Right cardiac atrium (tissue), 5 donors: ENCODE measurements at places on chromosomes 4 and X. TPM values are rescaled to one million over a fixed set of nuclear protein-coding genes. Genes with fewer than 3 reads are reported as not detected.

DNA sequence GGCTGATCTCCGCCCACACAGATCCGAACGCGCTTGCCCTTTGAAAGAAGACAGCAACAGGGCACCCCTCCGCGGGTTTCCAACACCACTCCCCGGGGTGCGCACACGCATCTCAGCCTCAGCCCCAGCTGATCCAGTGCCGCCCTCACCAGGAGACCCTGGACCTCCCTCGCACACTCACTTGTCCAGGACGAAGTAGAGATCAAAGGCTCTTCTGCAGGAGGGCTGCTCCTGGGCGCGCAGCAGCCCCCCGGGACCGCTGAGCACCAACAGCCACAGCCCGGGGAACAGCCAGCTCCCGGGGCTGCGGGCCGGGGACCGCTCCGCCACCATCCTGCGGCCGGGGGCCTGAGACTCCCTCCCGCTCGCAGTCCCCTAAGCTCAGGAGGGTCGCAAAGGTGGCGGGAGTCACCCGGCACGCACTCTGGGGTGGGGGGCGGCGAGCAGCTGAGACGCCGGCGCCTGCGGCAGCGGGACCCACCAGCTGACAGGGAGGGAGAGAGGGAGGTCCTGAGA, 743 bp downstream of the ANTXR2 start:
- peak; percentile 43 for DNase-seq

DNA sequence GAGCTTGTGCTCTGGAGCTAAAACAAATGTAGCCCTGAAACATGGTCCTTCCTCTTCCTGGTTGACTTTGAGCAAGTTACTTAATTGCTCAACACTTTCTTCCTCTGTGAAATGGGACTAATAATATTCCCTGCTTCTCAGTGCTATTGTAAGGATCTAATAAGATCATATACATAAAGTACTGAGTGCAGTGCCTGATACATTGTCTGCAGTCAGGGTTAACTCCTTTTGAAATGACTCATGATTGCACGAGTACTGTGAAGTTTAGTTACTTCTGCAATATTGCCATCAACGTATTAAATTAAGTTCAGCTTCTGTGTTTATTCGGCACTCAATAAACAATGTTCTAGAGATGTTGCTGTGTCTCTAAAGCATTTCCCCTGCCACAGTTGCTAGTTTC, 91.8 kb upstream of the HPRT1 start:
- DNase-seq, result no peak

GRCh38 chr4:1026115-1026514, 14.7 kb downstream of the FGFRL1 start:
- DNase-seq, result no peak

DNA sequence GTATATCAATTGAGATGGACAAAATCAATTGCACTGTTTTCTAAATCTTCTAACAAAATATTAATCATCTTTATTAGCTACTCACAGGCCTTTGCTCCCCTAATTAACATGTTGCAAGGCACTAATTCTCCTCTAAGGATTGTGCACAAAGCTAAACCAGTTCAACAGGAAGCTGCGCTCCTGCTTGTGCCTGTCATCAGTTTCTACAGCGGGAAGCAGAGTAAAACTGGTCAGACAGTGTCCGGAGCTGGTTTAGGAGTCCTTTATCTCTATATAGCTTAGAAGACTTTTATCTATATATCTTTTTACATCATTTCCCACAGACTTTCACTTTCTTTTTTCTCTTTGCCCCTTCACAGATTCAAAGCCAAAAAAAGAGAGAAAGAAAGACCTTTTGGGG, 79.1 kb downstream of the ELOVL6 start:
- no peak for DNase-seq

- DNase-seq, result peak; percentile 50
Measured at GRCh38 chr4:87718217-87718835, 68.2 kb downstream of the DMP1 start.

- no peak for DNase-seq
Measured at GRCh38 chr4:183264614-183265013, 55.5 kb downstream of the CLDN22 start.

GRCh38 chr4:185352741-185353140, 43.0 kb downstream of the LRP2BP start:
- DNase-seq, result no peak

GRCh38 chr4:65437102-65437501, 233.2 kb downstream of the EPHA5 start:
- DNase-seq, result no peak

DNA sequence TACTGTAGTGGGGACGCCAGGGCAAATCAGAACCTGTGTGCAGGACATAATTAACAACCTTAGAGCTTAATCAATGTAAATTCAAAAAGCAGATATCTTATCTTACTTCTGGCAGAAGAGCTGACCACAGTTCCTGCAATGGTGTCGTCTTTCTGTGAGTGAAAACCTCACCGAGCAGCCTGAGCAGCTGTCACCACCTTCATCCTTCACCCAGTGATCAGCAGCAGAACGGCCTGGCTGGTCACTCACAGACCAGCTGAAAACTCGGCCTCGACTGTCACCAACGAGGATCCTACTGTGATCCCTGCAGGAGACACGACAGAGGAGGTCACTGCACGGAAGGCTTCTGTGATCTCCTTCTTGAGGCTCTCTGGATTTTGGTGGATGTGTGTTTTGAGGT, 94.2 kb downstream of the CDS1 start:
- no peak for DNase-seq

DNA sequence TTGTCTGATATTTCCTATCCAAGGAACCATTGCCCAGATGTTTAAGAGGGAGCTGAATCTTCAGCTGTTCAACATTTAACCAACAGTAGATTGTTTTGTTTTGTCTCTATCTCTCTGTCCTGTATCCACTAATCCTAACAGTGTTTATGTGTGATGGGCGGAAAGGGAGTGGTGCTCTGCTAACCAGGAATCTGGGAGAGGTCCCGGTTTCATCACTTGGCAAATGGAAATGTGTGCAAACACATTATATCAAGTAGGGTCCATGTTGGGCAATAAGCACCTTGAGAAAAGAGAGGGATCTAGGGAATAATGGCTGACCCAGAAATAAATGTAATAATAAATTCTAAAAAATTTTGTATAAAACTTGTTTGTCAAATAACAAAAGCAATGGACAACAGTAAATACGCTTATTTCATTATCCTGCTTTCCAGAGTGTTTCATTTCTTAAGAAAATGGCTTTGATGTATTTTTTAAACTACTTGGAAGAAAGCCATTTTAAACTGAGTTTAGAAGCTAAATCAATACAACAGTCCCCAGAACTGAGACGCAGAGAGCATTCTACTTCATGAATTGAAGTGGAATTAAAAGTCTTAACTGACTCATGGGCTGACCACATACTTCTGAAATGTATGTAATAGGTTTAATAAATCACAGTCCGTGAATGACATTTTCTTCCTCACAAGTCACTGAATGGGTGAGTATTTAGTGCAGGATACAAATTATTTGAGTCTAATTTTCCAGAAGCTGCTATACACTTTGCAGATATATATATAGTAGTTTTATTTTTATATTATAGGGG, 55.8 kb downstream of the EMCN start:
- DNase-seq, result no peak

- DNase-seq, result no peak
Measured at GRCh38 chrX:17495052-17495451, 120.1 kb downstream of the NHS start.

- DNase-seq, result no peak
Measured at GRCh38 chrX:70030301-70030767, 19.4 kb downstream of the AWAT2 start.

- DNase-seq, result peak; percentile 60
Measured at GRCh38 chr4:86935853-86936733, 1.3 kb downstream of the AFF1 start.

- peak; percentile 60 for DNase-seq
Measured at GRCh38 chr4:133150486-133151340, 1.6 kb downstream of the PCDH10 start.

- DNase-seq, result no peak
Measured at GRCh38 chr4:156901871-156902270, 69.7 kb downstream of the PDGFC start.

GRCh38 chrX:38871129-38872029, 70.1 kb downstream of the MID1IP1 start:
- no peak for DNase-seq

- DNase-seq, result no peak
Measured at GRCh38 chr4:187666697-187667494, 328.7 kb upstream of the ZFP42 start.

- DNase-seq, result no peak
Measured at GRCh38 chr4:158835226-158836001, 66.6 kb downstream of the FNIP2 start.

DNA sequence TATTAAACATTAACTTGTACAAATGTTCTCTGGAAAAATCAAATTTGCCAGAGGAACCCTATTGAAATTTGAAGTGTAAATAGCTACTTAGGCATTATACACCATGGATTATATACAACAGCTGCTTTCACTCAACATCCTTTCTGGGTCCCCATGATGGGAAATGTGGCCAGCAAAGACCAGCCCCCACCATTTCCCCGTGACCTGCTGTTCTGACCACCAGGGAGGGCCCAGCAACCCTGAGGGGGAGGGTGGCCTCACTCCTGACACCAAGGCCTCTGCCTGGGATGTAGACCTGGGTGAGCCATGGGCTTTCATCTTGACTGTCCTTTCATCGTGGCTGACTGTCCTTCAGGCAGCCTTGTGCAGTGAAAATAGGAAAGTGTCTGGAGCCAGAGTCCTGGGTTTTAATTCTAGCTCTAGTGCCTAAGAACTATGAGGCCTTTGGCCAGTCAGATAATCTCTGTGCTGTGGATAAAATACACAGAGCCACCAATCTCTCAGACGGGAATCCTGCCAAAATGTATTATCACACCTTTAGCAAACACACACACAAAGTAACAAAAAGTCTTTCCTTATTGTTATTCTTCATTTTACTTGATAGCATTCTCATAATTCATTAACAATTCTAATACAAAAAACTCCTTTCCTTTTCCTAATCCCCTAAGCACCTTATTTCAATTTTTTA, 45.1 kb downstream of the NR3C2 start:
- DNase-seq, result no peak

DNA sequence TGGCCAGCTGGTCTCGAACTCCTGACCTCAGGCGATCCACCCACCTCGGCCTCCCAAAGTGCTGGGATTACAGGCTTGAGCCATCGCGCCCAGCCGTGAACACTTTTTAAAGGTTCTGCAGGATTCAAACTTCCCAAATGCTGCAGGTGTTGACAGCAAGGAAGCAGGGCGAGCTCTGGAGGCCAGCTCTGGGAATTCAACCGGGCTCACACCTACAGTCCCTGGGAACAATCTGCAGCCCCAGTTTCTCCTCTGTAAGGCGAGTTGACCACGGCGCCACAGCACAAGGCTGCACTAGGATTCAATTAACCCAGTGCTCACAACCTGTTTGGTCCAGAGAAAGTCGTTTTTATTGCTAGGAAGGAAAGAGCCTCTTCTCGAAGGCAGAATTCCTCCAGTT, 1.6 kb downstream of the MTNR1A start:
- no peak for DNase-seq

DNA sequence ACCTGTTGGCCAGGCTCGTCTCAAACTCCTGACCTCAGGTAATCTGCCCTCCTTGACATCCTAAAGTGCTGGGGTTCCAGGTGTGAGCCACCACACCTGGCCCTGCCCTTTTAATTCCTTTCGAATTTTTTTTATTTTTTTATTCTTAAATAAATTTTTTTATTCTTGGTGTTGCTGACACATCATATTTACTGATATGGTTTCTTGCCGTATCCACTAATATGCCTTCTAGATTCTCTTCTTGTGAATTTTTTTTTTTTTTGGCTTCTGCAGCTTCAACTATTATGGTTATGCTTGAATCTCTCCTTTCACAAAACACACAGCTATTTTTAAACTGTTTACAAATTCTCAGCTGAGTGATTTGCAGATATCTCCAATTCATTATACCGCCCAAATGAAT, 353.4 kb upstream of the ADGRL3 start:
- no peak for DNase-seq

DNA sequence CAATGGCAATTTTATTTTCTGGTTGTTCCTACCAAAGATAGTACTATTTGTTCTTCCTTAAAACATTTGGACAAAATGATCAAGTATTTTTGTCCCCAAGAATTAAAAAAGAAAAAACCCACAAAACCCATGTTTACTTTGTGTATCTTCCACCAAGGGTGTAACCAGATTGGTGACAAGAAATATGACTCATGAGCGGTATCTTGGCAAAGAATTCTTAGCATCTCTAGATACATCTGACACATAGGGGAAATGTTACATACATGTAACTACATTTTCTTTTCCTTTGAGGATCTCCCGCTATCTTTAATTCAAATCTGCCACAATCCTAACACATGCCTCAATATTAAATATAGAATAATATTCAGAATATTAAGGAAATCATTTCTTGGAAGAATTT, 78.7 kb downstream of the WDFY3 start:
- no peak for DNase-seq

DNA sequence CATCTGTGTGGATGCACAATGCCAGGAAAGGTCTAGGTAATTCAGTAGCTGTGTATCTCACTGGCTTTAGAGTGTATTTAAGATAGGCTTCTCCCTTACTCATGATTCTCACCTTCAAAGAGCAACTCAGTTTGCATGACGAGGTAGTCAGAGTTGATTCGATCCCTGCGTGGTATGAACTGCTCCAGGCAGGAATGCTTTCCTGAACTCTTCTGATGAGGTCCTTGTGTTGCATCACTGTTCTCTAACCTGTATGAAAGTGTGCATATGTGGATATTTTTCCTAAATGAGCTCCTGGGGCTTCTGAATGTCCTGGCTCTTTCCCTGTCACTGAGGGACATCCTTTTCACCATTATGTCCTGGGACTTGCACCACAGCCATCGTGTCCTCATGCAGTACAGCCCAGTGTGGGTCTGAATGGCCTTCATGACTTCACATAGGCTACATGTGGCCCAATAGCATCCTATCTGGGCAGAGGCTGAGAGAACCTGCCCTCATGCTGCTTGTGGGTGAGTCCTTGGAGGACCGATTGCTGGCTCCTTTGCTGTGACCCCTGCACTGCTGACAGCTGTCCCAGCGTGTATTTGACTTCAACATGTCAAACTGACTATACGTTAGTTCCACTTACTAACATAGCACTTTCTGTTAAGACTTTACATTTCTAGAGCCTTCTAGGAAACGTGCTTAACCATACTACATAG, 65.3 kb upstream of the WDR1 start:
- DNase-seq, result no peak

GRCh38 chr4:128550060-128550459, 259.4 kb upstream of the JADE1 start:
- no peak for DNase-seq

CLNK gene
- total RNA-seq, result not detected

FAM149A gene
- 8.6 TPM for total RNA-seq

STARD8 gene
- 10.8 TPM for total RNA-seq

MAB21L2 gene
- 2.0 TPM for total RNA-seq

PAGE4 gene
- not detected for total RNA-seq

USP51 gene
- total RNA-seq, result 4.1 TPM

TMEM47 gene
- 44.9 TPM for total RNA-seq

PCDH19 gene
- total RNA-seq, result 0.33 TPM

EOLA1 gene
- 23.8 TPM for total RNA-seq

JCHAIN gene
- total RNA-seq, result 2.2 TPM

OCRL gene
- total RNA-seq, result 13.6 TPM

LRIT3 gene
- total RNA-seq, result 0.06 TPM

GC gene
- 0.61 TPM for total RNA-seq

PLXNB3 gene
- total RNA-seq, result 7.0 TPM

PDHA2 gene
- not detected for total RNA-seq

MAGEE1 gene
- 4.6 TPM for total RNA-seq

GPAT3 gene
- 30.2 TPM for total RNA-seq

TMA16 gene
- total RNA-seq, result 12.8 TPM

SLC7A11 gene
- 4.1 TPM for total RNA-seq

AMBN gene
- total RNA-seq, result not detected
